ENCODE measurements at places on chromosomes 13 and 19.
A peak's percentile ranks its signal among the peaks of the same experiment; 100 is the strongest.

DNA sequence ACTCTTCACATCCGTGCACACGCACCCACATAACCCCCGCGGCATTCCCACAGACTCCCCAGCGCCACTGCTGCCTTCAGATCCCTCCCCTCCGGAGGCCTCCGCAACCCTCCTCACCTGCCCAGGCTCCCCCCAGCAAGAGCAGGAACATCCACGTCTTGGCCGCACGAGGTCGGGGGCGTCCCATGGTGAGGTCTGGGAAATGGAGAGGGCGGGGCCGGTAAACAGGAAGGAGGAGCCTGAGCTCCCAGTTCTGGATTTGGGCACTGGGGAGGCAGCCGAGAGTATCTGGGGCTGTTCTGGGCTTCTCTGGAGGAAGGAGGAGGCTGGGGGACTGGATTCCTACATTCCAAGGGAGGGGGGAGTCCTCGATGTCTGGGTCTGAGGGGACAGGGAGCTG lies 423 bp downstream of the KLK8 start:
- DNase-seq: no peak

- no peak for DNase-seq
These were observed 3.7 kb upstream of the B3GNT8 start for GRCh38 chr19:41430922-41431321.

DNA sequence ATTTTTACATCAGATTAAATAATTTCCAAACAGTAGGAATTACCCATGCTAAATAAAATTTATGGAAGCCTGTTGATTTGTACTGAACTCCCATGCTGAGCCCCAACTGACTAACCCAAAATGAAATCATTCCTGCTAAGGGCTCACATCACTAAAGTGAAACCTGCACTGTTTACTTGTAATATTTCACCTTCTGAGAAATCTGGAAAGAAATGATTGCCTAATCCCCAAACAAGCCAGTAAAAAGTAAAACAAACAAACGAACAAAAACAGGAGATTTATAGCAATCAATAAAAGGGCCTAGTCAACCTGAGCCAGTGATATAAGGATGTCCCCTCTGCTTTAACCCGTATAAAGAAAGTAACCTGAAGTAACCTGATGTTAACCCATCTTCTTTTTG lies 1599.8 kb downstream of the OLFM4 start:
- DNase-seq: no peak

GRCh38 chr13:84563611-84564010 lies 681.3 kb upstream of the SLITRK1 start:
- no peak for DNase-seq

GRCh38 chr19:55546822-55547614 lies 1.7 kb upstream of the SBK3 start:
- DNase-seq: peak; percentile 49

GRCh38 chr19:34124828-34125227 lies 47.5 kb upstream of the LSM14A start:
- DNase-seq: no peak

DNA sequence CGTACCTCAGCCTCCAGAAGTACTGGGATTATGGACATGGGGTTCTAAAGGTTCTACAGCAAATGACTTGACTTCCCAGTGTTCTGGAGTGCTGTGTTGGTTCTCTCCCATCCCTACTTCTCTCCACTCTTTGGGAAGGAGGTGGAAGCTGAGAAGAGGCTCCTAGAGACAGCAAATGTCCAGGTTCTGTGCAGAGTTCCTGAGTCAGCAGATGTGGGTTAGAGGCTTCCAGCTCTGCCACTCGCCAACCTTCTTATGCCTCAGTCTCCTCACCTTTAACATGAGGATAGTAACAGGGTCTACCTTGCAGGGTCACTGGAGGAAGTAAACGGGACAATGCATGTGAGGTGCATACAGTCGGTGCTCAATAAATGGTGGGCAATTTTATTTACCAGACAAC lies 80.5 kb upstream of the VSTM2B start:
- DNase-seq: no peak

DNA sequence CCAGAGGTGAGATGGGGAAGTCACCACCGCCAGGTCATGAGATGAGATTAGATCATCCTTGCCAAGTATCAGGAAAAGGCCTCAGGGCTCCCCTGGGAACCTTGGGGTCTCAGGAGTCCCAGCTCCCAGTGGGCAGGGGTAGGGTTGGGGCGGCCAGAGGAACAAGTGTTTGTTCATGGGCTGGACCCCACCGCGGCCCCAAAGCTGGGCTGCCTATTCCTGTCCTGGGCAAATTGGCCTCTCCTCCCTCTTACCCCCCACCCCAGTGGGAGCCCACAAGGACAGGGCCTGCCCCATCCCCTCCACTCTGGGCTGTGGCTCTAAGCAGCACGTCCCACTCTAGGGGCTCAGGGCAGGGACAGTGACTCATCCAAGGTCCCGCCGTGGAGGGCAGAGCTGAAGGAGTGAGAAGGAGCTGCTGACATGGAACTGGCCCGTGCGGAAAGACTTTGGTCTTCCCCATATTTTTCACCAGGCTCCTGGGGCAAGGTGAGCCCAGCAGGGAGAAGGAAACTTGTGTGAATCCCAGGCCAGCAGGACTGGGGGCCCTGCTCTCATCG lies 4.0 kb upstream of the HCN2 start:
- no peak for DNase-seq

- DNase-seq: no peak
These were observed 83.0 kb downstream of the USP12 start for GRCh38 chr13:27088619-27089018.

DNA sequence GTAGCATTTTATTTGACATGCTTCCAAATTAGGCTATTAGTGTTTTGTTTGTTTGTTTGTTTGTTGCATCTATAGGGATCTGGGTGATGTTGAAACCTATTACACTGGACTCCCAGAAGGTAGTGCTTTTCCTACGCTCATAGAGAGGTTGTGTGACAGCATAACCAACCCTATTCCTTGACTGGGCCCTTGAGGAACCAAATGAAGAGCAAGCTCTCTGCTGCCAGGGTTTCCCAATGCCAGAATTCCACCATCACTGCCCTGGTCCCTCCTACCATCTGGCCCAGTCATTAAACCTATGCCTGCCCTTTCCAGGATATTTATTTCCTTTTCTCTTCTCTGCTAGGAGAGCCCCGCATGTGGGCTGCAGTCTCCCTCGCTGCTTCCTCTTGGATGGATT lies 210.6 kb downstream of the IRS2 start:
- no peak for DNase-seq

GRCh38 chr19:56538761-56539263 lies at the start of gene ZFP28:
TSS of gene ZFP28 (plus strand) at chr19:56538948. CDS start at chr19:56539019, 71 bp downstream.
- no peak for DNase-seq

DNA sequence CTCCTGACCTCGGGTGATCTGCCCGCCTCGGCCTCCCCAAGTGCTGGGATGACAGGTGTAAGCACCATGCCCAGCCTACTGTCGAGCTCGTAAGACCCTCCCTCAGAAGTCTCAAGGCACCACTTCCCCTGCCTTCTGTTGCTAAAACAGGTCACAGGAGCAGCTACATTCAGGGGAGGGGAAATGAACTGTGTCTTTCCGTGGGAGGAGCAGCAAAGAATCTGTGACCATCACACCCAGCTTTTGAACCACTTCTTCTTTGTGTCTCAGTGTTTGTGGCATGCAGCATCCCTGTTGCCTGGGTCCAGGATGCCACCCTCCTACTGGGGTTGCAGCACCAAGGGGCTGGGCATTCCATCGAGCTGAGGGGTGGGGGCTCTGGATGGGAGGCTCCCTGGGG lies 7.7 kb upstream of the CSNK1G2 start:
- DNase-seq: no peak

DNA sequence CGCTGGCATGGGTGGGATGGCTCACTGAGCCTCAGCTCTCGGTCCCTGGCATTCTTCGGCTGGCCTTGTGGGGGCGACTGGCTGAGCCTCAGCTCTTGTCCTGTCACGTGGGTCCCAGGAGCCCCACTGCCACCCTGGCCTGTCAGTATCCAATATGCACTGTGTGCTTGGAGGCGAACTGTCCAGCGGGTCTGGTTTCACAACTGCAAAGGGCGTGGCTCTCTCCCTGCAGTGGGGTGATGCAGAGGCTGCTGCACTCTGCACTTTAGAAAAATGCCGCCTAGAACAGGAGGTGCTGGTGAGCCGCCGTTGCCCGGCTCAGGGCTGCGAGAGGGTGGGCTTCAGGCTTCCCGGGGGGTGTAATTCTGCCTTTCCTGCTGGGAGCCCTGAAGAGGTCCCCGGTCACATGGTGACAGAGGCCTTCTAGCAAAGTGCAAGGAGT lies 17.0 kb upstream of the TMEM255B start:
- DNase-seq: no peak

DNA sequence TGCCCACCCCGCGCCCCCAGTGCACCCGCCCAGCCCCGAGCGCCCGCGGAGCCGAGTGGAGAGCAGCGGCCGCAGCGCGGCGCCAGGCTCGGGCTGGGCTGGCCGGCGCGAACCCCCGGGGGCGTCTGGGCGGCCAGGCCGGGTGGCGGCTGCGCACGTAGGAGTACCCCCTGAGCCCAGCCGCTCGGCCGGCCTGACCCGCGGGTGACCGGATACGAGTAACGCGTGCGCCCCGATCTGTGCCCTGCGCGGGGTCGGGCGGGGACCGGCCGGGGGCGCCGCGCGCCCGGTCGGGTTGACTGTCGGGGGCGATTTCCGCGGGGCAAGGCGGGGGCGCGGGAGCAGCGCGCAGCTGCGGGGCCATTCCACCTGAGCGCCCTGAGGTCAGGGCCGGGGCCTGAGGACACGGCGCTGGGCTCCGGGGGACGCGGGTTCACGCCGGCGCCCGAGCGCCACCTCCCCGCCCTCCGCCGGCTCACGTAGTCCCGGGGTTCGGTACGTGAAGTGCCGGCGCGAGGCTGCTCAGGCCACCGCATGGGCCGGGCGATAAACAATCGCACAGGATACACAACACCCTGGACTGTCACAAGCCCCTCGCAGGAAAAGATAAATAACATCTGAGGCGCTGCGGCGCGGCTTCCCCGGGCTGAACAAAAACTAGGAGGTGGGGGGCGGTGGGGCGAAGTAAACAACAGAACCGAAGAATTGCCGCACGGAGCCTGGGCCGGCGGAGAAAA lies 37.6 kb upstream of the FLT1 start:
- DNase-seq: no peak

DNA sequence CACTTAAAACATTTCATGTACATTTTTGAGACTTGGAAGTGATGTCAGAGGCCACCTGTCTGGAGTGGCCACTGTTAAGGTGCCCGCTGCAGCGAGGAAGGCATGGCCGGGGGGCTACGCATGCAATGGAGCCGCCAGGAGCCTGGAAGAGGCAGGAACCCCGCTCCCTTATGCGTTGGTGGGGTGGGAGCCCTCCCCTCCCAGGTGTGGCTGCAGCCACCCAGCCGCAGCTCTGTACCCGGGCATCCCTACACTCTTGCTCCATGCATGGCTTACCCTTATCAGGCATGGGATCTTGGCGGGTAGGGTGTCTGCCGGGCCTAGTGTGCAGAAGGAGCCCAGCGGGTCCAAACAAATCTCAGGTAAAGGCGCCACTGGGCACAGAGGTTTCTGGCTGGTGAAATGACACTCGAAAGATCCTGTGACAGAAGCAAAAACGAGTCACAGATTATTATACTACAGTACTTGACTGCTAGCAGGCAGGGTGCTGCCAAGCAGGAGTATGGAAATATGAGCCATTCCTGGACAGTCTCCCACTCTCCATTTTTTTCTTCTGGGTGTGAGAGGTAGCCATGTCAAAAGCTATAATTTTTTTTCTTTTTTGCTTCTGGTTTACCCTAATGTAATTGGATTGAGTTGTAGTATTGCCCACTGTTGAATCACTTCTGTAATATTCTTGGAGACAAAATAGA lies 1606.3 kb upstream of the MIR17HG start:
- DNase-seq: no peak

- DNase-seq: no peak
These were observed at the start of gene PKN1 for GRCh38 chr19:14432791-14433553. TSS of gene PKN1 (plus strand) at chr19:14433306. CDS start at chr19:14433522, 216 bp downstream.

DNA sequence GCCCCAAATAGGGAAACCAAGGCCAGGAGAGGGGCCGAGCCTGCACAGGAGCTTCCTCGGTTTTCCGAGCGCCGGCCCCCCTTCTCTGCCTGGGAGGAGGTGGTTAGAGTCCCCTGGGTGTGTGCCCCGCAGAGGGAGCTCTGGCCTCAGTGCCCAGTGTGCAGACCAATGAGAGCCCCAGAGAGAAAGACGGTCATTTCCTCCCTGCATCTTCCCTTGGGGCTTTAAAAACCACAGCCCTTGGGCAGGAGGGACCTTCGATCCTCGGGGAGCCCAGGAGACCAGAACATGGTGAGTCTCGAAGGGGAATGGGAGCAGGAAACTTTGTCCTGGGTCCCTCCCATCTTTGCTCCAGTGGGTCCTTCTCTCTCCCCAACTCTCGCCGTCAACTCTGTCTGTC lies at the start of gene C5AR1:
C5AR1 (plus strand) TSS at position 254 of the 400 bp plus-strand sequence; CDS start at position 289, 35 bp downstream.
- no peak for DNase-seq
